ENCODE measurements at places on chromosomes 6 and 20.

DNA sequence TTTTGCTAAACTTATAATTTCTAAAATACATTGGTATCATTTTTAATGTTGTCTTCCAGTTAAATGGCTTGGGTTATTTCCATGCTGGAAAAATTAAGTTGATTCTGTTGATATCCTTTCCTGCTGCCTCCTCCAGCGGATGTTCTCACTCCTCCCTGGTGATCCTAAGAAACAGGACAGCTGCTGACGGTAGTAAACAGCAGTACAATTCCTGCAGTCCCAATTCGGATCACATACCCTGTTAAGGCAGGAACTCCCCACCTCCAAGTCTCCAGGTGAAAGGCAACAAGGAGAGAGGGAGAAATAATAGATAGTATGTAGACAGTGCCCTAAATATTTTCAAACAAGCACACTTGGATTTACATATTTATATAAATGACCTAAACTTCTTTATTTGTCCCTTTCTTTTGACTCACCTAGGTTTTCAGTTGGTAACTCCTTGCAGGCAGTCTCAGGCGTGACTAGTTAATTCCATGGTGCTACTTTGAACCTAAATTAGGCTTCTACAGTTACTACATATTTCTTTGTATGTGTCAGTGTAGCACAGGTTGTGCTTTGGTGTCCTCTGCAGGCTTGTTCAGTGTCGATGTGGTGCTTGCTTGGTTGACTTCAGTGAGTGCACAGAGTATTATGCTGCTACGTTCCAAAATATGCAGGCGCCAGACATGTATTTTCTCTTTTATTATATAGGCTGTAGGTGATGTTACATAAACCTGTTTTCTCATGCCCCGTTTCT, 126.0 kb downstream of the ADGRB3 start:
- no peak for DNase-seq

DNA sequence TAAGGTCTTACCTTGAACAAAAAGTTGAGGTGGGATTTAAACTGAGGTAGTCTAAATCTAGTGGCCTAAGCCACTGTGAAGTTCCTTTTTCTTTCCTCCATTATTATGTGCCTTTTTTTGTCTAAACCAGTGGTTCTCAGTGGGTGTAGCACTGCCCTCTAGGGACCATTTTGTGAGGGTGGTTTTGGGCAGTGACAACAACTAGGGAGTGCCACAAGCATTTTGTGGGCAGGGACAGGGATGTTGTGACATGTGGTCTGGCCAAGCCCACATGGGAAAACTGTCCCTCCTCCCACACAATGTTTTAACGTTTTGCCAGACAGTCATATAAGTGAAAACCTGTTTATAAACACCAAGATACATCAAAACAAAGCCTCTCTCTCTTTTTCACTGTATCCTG, 899.4 kb upstream of the FLRT3 start:
- DNase-seq: no peak

- no peak for DNase-seq
These were observed 8.3 kb downstream of the ELOVL2 start for GRCh38 chr6:11035616-11036350.

DNA sequence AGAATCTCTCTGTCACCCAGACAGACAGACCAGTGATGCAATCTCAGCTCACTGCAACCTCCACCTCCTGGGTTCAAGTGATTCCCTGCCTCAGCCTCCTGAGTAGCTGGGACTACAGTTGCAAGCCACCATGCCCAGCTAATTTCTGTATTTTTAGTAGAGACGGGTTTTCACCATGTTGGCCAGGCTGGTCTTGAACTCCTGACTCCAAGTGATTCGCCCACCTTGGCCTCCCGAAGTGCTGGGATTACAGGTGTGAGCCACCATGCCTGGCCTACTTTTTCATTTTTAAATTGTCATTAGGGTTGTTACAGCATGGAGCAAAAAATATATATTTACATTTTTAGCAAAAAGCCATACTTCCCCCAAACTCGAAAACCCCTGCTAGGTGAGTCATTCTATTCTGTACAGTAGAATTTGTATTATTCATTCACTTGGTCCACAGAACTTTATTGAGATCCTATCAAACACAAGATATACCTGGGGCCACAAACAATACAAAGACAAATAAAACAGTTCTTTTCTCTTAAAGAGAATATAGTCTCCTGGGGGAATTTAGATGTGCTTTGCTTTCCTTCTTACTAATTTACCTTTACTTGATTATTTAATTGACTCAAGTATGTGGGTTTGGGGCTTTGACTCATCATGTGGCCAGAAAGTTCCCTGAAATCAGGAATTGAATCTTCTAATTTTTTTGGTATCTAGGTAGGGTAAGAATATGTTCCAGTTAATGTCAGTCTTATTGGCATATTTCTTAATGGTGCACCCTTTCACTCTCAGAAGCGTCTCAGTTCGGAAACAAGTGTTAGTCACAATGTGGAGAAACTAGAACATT, 16.6 kb upstream of the CCND3 start:
- no peak for DNase-seq

GRCh38 chr6:53833155-53833554, 38.4 kb downstream of the LRRC1 start:
- no peak for DNase-seq

DNA sequence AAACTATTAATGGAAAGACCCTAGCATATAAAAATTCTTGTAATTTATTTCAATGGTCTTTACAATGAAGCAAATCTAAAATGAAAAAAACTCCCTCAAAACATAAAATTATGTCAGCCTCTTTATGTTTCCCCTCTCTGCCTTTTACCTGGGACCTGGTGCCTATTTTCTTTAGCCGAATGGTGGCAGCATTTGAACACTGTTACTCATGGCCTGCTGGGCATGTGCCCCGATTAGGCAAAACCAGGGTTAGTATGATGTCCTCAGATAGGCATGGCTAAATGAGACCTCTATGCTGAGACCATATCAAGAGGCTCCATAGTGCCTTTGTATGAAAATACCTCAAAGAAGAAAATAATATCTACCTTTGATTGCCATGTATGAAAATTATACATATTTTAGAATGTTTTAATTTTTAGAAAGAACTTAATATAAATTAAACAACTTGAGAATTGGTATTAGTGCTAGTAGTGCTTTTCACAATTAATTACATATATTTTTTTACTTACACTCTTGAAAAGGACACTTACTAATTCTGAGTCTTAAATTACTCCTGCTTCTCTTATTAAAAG, 22.5 kb upstream of the C6orf58 start:
- no peak for DNase-seq

GRCh38 chr6:29442719-29443118, 3.6 kb downstream of the OR10C1 start:
- no peak for DNase-seq

GRCh38 chr6:80940976-80941375, 811.5 kb downstream of the TENT5A start:
- no peak for DNase-seq

DNA sequence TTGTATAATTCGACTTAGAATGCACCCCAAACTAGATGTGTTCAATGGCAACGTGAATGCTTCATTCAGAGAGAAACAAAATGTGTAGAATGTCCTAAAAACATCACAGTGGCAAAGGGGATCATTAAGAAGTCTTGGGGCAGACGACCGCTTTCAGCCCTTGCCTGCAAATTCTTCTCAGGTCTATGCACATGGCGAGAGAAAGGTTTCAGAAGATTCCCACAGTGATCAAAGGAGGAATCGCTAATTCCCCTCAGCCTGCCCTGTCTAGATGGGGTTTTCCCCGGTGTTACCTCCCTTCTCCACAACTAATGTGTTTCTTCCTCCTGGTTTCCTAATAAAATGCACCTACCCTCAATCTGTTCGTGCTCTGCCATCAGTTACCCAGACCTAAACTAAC, 13.3 kb upstream of the NHSL1 start:
- no peak for DNase-seq

Measured in stimulated activated CD4-positive, alpha-beta T cell treated with anti-CD3 and anti-CD28 coated beads, Interleukin-12 subunit alpha, Interleukin-12 subunit beta, amount 100 ng/mL, for 24 hours (primary cell).